ENCODE measurements at places on chromosomes 7 and 10.

- no peak for DNase-seq
Observed at GRCh38 chr10:3467052-3467951, 294.7 kb upstream of the PITRM1 start.

DNA sequence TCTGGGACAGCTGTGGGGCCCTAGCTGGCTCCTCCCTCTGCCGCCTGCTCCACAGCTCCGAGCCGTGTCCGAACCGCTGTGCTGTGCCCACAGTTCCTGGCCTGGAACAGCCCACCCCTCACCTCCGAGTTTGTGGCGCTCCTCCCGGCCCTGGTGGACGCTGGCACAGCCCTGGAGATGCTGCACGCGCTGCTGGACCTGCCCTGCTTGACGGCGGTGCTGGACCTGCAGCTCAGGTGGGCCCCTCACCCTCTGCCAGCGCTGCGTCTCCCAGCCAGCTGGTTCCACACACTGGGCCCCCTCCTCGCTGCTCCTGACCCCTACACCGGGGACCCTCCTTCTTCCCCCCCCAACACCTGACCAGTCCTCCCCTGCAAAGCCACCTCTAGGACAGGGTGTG, 12.1 kb downstream of the AP5Z1 start:
- DNase-seq, result no peak

DNA sequence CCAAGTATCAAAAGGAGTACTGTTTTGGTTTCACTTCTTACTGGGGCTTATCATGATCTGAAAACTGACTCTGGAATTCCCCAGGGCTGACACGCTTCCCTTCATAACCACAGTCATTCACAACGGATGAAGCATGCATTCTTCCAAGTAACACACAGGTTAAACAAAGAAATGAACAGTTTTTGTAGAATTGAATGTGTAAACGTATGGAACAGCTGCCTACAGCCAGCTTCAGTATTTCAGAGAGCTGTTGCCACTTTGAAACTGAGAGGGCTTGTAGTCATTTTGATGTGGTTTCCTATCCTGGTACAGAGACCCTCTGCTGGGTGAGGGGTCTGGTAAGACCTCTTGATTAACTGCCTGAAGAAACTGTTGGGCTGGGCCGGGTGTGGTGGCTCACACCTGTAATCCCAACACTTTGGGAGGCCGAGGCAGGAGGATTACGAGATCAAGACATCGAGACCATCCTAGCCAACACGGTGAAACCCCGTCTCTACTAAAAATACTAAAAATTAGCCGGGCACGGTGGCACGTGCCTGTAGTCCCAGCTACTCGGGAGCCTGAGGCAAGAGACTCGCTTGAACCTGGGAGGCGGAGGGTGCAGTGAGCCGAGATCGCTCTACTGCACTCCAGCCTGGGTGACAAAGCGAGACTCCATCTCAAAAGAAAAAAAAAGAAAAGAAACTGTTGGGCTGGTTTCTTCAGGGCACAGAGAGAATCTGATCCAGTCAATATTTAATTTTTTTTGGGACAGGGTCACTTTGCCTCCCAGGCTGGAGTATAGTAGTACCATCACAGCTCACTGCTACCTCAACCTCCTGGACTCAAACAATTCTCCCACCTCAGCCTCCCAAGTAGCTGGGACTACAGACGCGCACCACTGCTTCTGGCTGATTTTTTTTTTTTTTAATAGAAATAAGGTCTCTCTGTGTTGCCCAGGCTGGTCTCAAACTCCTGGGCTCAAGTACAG, 4.7 kb downstream of the NFE2L3 start:
- DNase-seq, result no peak

DNA sequence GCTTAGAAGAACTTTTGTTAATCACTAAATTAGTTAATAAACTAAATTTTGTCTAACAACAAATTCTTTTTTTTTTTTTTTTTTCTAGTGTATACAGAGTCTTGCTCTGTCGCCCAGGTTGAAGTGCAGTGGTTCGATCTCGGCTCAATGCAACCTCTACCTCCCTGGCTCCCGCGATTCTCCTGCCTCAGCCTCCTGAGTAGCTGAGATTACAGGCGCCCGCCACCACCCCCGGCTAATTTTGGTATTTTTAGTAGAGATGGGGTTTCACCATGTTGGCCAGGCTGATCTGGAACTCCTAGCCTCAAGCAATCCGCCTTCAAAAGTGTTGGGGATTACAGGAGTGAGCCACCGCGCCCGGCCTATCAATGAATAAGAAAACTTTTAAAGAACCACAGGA, 1.1 kb upstream of the IQUB start:
- DNase-seq, result no peak
